ENCODE measurements at places on chromosomes 4 and X. TPM values are rescaled to one million over a fixed set of nuclear protein-coding genes. Genes with fewer than 3 reads are reported as not detected.
A peak's percentile ranks its signal among the peaks of the same experiment; 100 is the strongest.

- DNase-seq: no peak
These were observed 523.6 kb upstream of the BOD1L1 start for GRCh38 chr4:14151101-14151500.

Gene SORBS2
- total RNA-seq: 0.26 TPM

Gene CT45A3
- not detected for total RNA-seq

GRCh38 chr4:168877511-168878491, 132.3 kb downstream of the CBR4 start:
- no peak for DNase-seq

- DNase-seq: no peak
These were observed 13.2 kb upstream of the PDE6B start for GRCh38 chr4:612052-612748.

Gene MAGEB1
- not detected for total RNA-seq

DNA sequence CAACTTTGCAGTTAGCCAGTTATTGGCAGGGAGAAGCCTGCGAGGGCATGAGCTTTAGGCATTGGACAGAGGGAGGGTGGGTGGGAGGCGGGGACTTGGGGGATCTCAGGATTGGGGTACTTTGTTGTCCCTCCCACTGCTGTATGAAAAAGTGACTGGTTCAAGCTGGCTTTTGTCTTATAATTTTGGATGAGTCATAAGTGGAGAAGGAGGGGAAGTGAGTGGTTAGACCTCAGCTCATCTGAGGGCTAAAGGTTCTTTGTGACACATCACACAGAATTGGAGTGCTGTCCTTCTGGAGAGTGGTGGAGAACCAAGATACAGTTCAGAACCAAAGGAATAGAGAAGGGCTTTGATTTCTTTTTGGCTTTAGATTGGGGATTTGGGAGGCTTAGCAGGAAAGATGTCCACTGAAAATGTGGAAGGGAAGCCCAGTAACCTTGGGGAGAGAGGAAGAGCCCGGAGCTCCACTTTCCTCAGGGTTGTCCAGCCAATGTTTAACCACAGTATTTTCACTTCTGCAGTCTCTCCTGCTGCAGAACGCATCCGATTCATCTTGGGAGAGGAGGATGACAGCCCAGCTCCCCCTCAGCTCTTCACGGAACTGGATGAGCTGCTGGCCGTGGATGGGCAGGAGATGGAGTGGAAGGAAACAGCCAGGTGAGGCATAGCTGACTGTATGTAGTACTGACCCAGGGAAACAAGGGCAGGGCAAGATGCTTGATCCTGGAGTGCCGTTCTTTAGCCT, at the start of gene SLC4A4:
TSS of gene SLC4A4 (plus strand) at position 175 of the 748 bp plus-strand sequence.
- peak; percentile 81 for DNase-seq

- DNase-seq: no peak
These were observed 1476.3 kb upstream of the PCDH7 start for GRCh38 chr4:29243851-29244250.

Gene SGMS2
- 63.7 TPM for total RNA-seq

DNA sequence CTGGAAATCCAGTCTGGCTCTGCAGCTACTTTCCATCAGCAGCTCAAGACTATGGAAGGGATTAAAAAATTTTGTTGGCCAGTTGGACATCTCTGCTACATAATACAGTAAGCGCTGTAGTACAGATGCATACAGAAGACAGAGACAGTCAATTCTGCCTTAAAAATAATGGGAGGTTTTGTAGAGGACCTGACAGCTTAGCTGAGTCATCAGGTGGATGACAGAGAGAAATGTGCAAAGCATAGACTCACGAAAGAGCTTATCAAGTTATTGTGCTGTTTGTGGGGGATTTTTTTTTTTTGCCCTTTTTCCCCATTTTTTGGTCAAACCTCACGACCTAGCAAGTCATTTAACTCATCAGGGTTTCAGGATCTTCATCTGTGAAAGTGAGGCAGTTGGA, 149.0 kb upstream of the SCML1 start:
- DNase-seq: no peak

GRCh38 chr4:181193131-181193930, 1049.9 kb upstream of the TENM3 start:
- peak; percentile 16 for DNase-seq

Gene CLGN
- 11.8 TPM for total RNA-seq

GRCh38 chr4:80454556-80454955, 119.0 kb downstream of the CFAP299 start:
- no peak for DNase-seq

DNA sequence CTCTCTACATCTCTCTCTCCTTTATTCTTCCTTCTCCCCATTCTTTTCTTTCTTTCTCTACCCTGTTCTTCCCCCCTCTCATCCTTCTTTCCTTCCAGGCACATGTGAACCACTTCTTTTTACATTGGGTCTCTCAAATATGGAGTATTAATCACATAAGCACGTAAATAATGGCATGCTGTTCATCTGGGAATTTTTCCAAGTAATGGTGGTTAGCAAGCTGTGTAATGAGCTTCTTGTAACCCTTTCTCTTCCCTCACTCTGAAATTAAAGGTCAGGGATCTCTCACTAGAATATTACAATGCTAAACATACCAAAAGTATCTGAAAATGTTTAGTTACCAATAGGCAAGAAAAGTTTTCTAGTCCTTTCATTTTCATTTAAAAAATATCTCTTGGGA, 239.9 kb upstream of the TEX13A start:
- peak; percentile 77 for DNase-seq

Gene TBC1D25
- 5.1 TPM for total RNA-seq

GRCh38 chr4:25823632-25824031, 39.2 kb downstream of the SEL1L3 start:
- no peak for DNase-seq

GRCh38 chrX:79409657-79410056, 42.5 kb upstream of the ITM2A start:
- no peak for DNase-seq

Gene TMEM129
- total RNA-seq: 39.6 TPM
